ENCODE measurements at places on chromosomes 3 and 15.

GRCh38 chr3:33299395-33300081, 22.3 kb downstream of the FBXL2 start:
- DNase-seq, result peak; percentile 70

- DNase-seq, result no peak
These were observed 426.5 kb upstream of the KCNMB2 start for GRCh38 chr3:178109691-178110090.

- DNase-seq, result no peak
These were observed 32.8 kb downstream of the CACNA2D2 start for GRCh38 chr3:50470658-50471057.

GRCh38 chr3:54307566-54308180, 185.3 kb downstream of the CACNA2D3 start:
- no peak for DNase-seq

- DNase-seq, result no peak
These were observed at the start of gene TM4SF1 for GRCh38 chr3:149377408-149378364. TSS of gene TM4SF1 (minus strand) at chr3:149377649. CDS start at chr3:149377547, 102 bp downstream.

DNA sequence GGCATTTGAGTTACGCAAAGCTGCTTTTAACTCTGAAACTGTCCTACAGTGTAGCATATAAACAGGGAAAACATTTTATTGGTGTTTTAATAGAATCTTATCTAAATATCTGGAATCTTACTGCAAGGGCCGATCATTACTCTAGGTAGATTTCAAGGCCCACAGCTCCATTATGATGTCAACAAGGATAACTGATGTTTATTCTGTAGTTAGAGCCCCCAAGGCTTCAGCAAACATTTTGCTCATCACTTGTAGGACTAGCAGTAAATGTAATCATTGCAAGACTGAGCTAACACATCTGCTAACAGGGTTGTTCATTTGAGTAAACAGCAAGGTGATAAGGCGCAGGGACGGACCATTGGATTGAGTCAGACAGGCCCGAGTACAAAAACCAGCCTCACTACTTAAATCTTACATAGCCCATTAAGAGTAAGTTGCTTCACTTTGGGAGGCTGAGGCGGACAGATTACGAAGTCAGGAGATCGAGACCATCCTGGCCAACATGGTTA, 332.5 kb upstream of the TPRG1 start:
- no peak for DNase-seq

GRCh38 chr15:77921664-77922063, 155.8 kb downstream of the TBC1D2B start:
- no peak for DNase-seq

GRCh38 chr15:51731549-51732267, 5.7 kb downstream of the LYSMD2 start:
- DNase-seq, result no peak

- DNase-seq, result no peak
These were observed 20.5 kb downstream of the EAF2 start for GRCh38 chr3:121855555-121855954.

DNA sequence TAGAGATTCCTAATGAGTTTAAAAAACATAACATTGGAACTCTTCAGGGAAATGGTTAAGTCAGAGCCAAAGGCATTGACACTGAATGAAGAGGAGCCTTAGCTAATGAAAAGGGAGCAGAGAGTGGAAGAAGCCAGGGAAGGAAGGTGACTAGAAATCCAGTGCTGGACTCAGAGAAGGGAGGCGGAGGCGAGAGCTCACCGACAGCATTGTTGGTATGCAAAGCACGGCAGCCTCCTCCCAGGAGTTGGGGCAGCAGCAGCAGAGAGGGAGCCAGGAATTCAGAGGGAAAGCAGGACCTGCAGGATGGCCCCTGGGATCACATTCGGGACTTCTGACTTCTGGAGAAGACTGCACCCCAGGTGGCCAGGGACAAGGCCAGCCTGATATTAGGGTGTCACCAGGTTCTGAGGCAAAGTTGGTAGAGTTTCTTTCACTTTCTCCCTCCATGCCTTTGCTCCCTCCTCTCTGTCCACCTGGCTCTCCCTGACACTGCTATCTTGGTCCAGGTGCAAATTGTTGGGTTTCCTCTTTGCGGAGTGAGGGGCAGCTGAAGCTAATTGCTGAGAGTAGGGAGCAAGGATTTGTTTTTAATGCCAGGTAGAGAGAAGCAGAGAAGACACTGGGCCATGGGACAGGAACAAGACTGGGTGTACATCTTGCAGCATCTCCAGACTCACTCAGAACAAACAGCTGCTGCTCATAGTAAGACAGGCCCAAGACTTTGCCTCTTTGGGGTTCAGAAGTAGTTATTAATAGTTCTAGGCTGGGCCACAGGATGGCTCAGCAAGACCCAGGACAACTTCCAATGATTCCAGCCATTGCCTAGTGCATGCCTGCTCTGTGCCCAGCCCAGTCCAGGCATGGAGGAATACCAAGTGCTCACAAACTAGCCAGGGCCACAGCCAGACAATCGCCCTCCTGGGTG, 157.9 kb downstream of the TLE3 start:
- DNase-seq, result no peak

DNA sequence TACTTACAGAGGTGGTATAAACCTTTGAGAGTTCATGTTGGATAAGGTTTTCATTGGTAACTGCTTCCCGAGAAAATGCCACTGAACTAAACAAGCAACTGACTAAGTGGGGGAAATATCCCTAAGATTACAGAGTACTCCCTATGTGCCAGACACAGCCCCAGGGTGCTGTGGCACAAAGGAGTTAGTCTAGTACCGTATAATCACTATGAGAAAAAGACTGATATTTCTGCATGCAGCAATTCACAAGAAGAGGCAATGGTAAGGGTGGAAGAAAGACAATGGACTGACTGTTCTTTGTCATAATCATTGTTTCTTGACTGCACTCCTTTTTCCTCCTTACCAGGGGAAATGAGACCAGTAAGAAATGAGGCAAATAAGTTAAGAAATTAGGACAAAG, 20.0 kb upstream of the SLC25A26 start:
- DNase-seq, result no peak

DNA sequence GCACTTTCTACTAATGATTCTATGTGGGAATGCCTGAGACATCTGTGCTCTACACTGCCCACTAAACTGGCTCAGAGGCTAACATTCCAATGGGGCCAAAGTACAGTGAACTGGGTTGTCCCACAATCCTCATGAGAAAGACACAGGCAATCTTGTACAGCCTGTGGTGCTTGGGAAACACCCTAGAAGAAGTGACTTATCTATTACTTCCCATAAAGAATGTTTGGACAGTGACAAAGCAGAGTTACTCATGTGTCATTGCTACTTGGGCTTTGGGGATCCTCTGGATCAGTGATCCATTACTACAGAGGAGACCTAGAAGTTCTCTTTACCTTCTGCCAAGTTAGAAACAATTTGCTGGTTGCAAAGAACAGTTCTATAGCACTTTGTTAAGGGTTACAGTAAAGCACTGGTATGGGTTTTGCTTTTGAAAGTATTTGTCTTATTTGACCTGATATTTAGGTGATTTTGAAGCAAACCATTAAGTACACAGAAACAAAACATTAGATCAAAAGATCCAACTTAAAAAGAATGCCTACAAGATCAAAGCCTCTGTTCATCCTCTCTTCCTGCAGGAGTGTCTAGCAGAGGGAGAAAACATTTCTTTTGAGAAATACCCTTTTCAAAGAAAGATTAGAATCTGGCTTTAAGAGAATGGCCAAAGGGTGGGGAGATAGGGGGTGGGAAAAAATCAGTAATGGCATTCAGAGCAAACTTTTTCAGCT, 75.8 kb downstream of the CTNNB1 start:
- DNase-seq, result no peak

DNA sequence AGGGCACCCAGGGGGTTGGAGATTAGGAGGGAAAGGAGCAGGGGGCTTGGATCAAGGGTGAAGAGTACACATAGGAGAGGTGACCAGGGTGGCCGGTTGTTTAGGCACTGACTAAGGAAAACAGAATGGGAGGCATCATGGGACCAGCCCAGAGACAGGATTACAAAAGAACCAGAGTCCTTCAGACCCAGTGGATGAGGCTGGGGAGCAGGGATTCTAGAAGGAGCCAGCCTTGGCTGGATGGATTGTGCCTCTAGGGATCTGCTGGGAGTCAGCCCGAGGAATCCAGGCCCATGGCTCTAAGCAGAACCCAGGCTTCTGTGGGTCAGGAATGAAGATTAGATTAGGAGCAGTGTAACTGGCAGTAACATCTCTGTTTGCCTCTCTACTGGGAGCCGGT, 98.6 kb downstream of the ARNT2 start:
- DNase-seq, result no peak

- no peak for DNase-seq
These were observed 185.7 kb upstream of the THRB start for GRCh38 chr3:24680214-24680967.

DNA sequence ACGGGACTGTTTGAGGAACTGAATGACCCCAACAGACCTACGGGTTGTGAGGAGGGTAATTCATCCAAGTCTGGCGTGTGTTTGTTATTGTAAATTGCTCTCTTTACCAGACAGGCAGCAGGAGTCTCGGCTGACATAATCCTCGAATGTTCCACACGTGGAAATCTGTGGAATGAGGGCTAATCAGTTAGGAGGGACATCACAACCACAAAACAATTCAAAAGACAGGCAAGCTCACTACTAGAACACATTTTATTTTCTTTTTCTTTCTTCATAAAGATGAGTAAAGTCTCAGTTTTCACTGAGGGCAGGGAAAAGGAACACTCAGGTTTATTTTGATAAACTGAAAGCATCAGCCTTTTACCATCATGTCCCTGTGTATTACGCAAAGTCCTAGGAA, 53.8 kb downstream of the GRK7 start:
- no peak for DNase-seq

GRCh38 chr3:14523792-14524191, 16.4 kb downstream of the GRIP2 start:
- no peak for DNase-seq

DNA sequence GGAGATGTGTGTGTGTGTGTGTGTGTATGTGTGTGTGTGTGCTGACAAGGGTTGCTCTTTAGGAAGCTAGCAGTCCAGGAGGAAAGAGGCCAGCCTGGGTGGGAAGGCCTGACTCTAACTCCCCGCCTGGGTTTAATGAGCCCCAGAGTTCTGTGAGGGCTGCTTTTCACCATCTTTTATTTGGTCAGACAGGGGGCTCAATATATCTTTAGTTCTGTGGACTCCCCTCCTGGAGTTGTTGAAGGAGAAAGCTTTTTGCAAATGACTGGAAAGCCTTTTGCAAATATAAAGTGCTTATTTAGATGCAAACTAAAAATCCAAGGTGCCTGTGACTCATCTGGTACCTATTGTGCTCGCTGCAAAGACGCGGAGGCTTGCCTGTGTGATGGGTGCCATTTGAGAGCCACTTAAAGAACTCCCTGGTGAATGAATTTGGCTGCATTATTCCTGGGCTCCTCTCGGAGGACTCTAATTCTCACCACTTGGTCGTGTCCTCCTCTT, 24.5 kb downstream of the DRD3 start:
- no peak for DNase-seq

GRCh38 chr15:101126618-101127505, 125.0 kb downstream of the CHSY1 start:
- no peak for DNase-seq

GRCh38 chr3:125143982-125144652, 68.4 kb downstream of the SLC12A8 start:
- no peak for DNase-seq

- no peak for DNase-seq
These were observed 79.2 kb upstream of the COL8A1 start for GRCh38 chr3:99559196-99559595.

- DNase-seq, result no peak
These were observed 347.0 kb downstream of the PTPRG start for GRCh38 chr3:61908382-61908781.

DNA sequence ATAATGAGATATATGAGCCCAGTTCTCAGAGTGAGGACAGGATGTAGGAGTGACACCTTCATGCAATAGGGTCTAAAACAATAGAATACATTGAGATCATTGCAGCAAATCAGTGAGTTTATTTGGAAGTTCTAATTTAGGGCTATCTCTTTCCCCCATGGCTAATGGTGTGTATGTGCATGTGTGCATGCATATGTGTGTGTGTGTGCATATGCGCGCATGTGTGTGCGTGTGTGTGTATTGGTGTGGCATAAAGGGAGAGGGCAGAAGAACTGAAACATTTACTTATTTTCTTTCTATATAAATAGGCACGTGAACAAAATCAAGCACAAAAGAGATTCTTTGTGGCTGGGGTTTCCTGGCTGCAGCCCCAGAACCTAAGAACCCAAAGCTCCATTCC, 115.7 kb upstream of the VEPH1 start:
- no peak for DNase-seq

DNA sequence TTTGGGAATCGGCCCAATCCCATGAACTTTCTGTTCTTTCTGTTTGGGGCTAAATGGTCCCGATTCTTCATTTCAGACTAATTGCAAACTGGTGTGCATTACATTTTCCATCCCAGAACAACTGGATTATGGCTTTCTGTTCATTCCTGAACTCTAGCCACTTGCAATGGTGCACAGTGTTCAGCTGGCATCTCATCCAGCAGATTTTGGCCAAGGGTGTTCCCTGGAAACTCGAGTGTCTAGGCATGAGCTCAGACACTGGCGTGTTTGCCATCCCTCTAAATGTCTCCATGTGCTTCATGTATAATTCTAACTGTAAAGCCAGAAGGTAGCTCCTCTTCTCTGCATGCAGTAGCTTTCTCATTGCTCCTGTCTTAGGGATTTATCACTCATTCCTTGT, 97.1 kb upstream of the MYZAP start:
- no peak for DNase-seq

DNA sequence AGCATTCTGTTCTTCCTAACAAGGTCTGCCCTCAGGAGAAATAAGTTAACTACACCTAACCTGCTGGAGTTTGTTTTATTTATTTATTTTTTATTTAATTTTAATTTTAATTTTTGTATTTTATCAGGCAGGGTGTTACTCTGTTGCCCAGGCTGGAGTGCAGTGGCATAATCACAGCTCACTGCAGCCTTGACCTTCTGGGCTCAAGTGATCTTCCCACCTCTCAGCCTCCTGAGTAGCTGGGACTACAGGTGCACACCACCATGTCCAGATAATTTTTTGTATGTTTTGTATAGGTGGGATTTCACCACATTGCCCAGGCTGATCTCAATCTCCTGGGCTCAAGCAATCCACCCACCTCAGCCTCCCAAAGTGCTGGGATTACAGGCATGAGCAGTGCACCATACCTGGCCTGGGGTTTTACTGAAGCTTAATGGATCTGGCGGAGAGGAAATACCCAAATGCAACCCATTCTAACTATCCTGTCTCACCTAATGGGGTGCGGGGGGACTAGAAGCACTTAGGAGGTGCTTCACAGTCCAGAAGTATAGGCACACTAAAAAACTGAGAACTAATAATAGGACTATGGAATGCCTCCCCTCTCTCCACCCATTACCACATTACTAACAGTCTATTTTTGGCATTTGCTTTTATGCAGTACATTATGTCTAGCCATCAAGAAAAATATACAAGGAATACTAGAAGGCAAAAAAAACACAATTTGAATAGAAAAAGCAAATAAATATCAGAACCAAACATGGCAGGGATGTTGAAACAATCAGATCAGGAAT, 61.4 kb downstream of the TTBK2 start:
- DNase-seq, result peak; percentile 9
